Stimulated activated CD4-positive, alpha-beta T cell treated with anti-CD3 and anti-CD28 coated beads, Interleukin-12 subunit alpha, Interleukin-12 subunit beta, amount 100 ng/mL, for 24 hours (primary cell): ENCODE measurements at places on chromosomes 12 and 14.

DNA sequence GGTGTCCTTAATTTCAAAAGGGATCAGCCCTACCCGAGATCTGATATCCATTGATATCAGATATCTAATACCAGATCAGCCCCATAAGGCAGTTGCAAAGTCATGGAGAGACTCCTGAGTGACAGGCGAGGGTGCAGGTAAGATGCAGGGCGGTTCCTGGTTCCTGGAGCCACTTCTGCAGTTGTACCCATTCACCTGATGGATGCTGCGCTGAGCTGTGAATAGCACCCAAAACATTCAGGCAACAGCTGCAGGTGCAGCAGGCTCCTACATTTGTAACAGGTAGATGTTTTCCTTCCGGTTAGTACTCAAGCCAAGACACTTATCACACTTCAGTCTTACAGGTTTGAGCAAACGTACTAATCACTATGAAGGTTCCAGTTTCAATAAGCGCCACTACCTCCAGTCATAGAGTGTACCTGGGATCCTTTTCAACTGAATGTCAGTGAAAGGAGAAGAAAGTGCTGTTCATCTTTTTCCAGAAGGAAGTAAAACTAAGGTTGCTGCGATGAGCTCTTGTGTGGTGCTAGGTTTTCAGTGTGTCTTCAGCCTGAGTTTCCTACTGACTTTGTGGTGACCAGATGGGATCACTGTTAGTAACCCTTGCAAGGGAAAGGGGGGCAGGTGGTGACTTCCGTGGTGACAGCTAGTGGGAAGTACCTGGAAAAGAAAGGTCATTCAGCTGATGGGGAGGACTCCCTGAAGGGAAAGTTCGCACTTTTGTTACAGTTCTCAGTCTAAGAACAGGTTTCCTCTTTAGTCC is 1.9 kb downstream of the ATP6V0A2 start:
- no peak for DNase-seq

GRCh38 chr12:11015775-11016430 is 6.5 kb downstream of the TAS2R19 start:
- DNase-seq: no peak

DNA sequence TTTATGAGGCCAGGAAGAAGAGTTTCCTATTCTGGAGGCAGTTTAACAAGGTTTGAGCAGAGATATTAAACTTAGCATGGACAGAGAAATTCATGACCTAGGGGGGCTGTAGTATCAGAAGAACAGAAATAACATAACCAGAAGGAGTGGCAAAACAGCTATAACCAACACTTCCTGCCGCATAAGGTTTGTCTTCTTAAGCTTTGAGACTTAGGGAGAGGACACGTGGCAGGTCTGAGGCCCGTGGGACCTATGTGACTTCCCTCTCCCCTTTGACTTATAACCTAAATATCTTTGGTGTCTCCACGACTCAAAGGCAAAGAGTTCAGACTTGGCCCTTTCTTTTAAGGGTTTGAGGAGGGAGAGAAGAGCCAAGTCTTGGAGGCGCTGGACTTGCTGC is 119.1 kb upstream of the PZP start:
- DNase-seq: no peak

- no peak for DNase-seq
Measured at GRCh38 chr14:102323102-102323501, 3.6 kb downstream of the ZNF839 start.

DNA sequence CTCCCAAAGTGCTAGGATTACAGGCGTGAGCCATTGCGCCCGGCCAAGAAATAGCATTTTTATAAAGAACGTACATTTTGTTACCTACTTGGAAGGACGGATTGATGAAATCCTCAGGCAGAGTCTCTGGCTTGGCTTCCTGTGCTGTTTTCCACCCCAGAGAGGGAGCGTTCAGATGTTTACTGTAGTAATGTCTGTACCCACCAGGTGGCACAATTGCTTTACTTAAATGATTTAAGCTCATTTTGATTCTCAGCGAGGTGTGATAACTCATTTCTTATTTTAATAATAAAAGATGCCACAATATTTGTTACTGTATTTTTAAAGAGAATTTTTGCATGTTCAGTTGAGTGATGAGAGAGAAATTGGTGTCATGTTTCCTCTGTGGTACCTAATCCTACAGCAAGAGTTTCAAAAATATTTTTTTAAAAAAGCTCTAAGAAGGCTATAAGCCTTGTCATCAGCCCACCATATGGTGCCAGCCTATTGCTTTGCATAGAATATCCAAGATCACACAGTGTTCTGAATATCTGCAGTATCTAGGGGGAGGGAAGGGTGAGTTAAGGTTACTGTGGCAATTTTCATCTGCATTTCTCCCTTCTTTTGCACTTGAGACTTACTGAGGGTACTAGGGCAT is 82.6 kb upstream of the TRAF3 start:
- peak; percentile 45 for DNase-seq

GRCh38 chr14:56133547-56133946 is 15.3 kb downstream of the PELI2 start:
- no peak for DNase-seq

GRCh38 chr12:122052285-122052684 is 26.3 kb upstream of the MLXIP start:
- DNase-seq: no peak

- no peak for DNase-seq
Measured at GRCh38 chr12:62998454-62998853, 63.5 kb upstream of the PPM1H start.

DNA sequence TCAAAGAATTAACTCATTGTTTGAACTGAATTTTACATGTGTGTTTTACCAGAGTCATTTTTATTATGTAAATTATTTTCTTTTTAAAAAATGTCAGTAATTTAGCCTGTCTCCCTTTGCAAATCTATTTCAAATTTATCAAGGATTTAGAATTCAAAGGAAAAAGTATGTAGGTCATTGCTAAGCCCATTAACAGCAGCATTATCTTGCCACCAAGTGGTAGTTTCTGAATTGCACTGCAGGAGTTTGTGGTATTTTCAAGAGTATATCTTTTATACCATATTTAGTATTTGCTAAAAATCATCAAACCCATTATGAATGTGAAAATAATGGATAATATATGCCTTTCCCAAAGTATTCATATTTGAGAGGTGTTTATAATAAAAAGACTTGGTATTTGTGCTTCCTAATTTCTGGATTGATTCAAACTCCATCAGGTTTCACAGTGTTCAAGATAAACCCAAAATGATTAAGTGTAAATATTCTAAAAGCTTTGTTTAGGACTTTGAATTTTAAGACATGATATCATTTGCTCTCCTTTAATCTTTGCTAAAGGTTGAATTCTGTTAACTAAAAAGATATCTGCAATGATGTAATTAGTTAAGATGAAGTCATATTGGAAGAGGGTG is 711.4 kb downstream of the FSCB start:
- no peak for DNase-seq

DNA sequence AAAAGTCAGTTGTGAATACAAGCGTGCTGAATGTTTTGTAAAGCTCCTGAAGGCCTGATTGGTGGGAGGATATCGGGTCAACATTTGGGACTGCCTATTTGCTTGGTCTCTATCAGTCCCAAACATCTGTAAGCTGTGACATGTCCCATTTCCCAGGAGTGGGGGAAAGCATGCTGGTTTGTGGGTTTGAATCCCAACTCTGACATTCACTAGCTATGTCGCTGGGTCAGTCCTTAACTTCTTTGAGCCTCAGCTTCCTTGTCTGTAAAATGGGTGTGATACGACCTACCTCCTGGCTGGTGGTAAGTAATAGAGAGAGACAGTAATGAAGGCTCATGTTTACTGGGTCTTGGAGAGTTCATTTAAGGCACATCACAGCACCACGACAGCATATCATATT is 136.7 kb downstream of the CHST11 start:
- DNase-seq: no peak

- no peak for DNase-seq
Measured at GRCh38 chr14:103539056-103539825, 10.2 kb downstream of the TRMT61A start.

GRCh38 chr12:131094831-131095805 is 141.4 kb downstream of the ADGRD1 start:
- no peak for DNase-seq

- DNase-seq: no peak
Measured at GRCh38 chr12:1457901-1458300, 136.5 kb downstream of the FBXL14 start.

DNA sequence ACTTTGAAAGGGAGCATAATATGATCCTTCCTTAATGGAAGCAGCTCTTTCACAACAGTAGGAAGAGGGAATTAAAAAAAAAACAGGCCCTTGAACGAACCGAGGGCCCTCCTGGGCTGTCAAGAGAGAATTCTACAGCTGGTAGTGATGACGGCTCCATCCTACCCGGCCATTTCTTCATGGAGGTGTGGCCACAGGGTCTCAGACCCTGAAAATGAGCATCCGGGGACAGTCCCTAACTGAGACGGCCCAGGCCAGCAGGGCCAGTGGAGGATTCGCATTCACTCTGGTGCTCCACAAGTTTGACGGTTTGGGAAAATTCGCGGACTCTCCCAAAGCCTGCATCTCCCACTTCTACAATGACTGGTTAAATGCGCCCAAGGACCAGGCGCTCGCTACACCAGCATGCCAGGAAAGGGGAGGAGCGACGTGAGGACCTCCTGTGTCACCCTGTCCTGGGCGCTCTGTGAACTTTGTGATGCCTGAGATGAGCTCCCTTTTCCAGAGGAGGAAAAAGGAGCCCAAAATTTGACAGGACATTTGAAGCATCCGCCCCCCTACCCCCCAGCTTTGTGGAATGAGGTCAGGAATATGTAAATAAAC is 66.8 kb downstream of the BCL11B start:
- no peak for DNase-seq

DNA sequence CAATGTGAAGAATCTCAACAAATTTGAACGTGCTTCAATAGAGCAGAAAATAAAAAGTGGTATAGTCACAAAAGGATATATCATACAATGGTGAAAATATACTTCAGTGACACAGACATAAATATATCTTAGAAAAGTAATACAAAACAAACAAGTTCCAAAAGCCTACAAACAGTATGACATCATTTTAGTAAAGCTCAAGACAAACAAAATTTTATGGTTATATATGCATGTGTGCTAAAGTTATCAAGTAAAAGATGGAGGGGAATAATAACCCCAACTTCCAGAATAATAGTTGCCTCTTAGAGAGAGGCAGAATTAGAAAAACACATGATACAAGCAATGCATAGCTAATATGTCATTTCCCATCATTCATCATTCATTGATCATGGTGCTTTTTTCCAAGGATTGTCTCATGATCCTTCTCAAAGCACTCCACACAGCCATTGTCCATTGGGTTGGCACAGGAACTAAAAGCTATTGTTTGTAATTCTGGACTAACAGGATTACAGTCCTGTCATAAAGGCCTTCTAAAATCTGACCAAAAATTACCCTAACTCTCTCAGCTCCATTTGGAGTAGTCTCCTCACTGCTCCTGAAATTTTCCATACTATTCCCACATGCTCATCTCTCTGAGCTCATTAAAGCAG is 59.5 kb downstream of the IFNG-AS1 start:
- DNase-seq: no peak

- no peak for DNase-seq
Measured at GRCh38 chr14:92964124-92965109, 41.5 kb downstream of the CHGA start.

GRCh38 chr12:1041478-1041877 is 50.5 kb downstream of the ERC1 start:
- no peak for DNase-seq
